B cell (primary cell): ENCODE measurements at places on chromosomes 16 and 17.

- no peak for DNase-seq
Observed at GRCh38 chr16:85640585-85640984, 27.5 kb downstream of the GSE1 start.

- DNase-seq = no peak
Observed at GRCh38 chr16:69190046-69190588, 3.2 kb downstream of the SNTB2 start.

- DNase-seq = peak; percentile 55
Observed at GRCh38 chr17:50841949-50842354, 6.6 kb downstream of the WFIKKN2 start.

DNA sequence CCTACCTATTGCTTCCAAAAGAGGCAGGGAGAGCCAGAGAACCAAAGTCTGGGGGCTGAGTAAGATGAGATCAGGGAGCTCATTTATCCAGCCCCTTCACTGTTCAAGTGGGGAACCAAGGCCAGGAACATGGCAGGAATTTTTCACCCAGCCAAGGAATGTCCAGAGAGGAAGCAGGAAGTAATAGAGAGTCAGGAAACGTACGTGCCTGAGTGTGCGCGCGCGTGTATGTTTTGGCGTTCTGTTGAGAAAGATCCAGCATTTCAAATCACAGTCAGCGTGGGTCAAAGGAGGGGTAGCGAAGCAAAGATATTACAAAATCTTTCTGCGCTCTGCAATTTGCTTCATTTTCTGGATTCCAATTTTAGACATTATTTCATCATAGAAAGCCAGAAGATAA is 41.9 kb upstream of the WSCD1 start:
- no peak for DNase-seq

DNA sequence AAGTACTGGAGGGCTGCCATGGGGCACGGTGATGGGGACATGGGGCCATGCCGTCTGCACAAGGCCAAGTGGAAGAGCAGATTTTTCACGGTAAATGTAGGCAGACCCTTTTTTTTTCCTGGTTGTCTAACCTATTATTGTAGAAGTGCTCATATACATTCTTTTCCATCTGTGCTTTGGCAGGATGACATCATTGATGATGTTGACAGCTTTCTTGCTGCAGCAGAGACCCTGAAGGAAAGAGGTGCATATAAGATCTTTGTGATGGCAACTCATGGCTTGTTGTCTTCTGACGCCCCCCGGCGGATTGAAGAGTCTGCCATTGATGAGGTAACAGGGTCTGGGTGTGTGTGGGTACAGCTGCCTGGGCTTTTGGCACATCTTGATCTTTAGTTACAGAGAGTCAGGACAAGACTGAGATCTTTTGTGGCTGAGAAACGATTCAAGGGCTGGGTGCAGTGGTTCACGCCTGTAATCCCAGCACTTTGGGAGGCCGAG is 23.3 kb upstream of the SLC5A10 start:
- DNase-seq = no peak

DNA sequence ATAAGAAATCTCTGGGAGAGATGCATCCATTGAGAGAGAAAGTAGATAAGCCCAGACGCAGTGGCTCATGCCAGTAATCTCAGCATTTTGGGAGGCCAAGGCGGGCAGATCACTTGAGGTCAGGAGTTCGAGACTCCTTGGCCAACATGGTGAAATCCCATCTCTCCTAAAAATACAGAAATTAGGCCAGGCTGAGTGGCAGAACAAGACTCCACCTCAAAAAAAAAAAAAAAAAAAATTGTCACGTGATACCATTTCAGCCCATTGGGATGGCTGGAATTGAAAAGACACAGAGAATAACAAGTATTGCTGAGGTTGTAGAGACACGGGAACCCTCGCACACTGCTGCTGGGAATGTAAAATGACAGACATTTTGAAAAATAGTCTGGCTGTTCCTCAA is 2.9 kb upstream of the IL32 start:
- DNase-seq = no peak

GRCh38 chr16:87739801-87740200 is 26.0 kb downstream of the KLHDC4 start:
- no peak for DNase-seq

- no peak for DNase-seq
Observed at GRCh38 chr16:68744744-68745280, 7.7 kb downstream of the CDH1 start.

DNA sequence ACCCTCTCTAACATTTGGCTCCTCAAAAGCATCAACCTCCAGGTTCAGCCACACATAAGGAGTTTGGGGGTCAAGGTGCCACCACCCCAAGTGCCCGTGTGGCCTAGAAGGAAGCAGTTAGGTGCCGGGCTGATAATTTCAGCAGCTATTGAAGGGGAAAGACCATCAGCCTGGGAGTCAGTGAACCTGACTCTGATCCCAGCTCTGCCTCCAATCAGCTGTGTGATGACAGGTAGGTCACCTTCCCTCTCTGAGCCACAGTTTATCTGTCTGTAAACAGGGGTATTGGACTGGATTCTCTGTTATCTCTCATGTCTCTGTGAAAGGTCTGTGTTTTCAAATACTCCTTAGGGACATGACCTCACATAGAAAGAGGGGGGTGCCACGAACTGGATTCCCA is 3.9 kb downstream of the CRHR1 start:
- no peak for DNase-seq

GRCh38 chr17:7862692-7863437 is 5.1 kb downstream of the CYB5D1 start:
- DNase-seq = peak; percentile 74

DNA sequence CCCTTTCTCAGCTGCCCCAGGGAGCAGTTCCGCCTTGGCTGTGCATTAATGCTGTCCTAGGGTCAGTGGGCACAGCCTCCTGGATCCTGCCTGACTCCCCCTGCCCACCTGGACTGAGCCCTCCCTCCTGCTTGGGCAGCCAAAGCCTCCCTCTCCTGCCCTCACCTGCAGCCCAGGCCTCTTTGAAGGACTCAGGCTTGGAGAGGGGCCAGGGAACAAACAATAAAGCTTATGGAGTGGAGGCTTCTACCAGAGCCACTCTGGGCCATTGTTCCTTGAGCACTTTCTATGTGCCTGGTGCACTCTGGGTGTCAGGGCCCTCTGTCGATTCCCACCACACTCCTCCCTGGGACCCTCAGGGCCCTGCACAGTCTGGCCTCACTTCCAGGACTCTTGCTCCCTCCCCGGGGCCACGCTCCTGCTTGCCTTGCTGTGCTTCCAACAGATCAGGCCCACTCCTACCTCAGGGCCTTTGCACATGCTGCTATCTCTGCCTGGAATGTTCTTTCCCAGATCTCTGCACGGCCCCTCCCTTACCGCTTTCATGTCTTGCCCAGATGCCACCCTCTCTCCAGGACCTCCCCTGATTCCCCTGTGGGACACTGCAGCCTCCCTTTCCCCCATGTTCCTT is 5.0 kb downstream of the KCNJ12 start:
- no peak for DNase-seq

DNA sequence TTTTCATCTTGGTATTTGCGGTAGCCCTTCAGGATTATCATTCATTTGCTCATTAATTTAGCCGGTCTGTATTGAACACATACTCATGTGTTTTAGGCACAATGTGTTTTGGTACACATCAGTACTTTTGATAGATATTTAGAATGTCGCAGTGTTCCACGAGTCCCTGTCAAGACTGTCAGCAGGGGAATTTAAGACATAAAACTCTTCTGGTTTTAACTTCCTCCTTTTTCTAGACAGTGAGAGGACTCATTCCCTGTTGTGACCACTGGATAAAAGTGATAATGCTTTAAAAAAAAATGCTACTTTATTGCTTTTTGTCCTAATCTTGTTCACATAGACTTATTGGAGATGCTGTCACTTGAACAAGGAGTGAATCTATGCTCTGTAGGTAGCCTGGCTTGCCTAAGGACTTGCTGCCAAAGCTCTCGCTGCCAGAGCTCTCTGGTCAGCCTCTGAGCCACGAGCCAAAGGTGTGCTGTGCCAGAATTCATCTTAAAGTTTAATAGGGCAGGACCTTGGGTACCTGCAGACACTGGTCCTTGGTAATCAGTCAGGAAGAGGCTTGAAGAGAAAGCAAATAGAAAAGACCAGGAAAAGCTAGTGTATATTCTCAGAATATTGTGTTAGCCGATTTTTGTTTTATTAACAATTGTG is 5.4 kb downstream of the DCAF7 start:
- DNase-seq = no peak

DNA sequence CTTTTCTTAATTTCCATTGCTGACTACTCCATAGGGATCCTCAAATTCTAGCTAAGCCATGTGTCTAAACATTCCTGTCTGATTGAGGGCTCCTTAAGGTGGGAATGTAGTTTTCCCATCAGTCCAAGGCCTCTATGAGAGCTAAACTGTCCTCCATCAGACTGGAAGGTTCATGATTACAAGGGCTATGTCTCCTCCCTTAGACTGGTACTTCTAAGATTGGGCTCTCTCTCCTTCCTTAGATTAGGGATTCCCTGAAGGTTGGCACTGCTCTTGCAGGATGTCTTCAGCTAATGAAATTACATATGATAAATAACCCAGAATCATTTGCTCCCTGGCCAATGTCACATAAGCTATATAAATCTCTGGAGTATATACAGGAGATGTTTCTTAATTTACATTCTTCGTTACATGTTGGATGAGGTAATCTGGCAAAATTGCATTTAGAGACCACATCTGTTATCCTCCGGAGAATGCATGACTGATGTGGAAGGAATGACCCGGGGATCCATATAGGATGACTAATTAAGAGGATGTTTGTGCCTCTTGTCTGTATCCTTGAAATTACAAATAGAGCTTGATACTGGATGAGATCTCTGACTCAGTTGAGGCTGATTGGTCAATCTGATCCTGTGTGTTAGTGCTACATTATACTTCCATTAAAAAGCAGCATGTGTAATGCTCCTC is 14.2 kb downstream of the B4GALNT2 start:
- no peak for DNase-seq

DNA sequence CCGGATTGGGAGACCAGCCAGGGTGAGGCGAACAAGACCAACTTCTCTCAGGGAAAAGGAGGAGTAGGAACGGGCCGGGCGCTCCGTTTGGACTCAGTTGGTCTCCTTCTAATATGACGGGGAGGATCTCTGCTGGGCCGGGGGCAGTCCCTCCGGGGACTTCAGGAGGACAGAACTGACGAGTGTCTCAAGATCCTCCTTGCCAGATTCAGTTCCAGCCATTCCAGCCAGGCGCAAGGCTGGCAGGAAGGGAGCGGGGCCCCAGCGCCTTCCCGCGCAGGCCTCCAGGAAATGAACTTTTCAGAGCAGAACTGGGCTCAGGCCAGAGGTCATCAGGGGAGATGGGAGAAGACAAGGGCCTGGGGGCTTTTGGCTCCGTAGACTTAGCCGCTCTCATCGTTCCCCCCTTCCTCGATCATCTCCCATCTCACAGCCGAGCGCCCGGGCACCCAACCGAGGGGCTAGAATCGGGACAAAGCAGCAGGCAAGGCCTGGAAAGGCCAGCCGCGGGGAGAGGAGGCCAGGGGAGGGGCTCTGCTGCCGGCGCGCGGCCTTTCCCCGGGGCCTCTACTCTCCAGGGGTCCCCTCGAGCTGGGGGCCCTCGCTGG is 1.6 kb downstream of the ZNF423 start:
- DNase-seq = no peak

- DNase-seq = peak; percentile 35
Observed at GRCh38 chr16:23482778-23483177, 27.5 kb downstream of the GGA2 start.
